ENCODE measurements at places on chromosomes 4 and X.

- no peak for DNase-seq
Observed at GRCh38 chr4:181308476-181309312, 934.5 kb upstream of the TENM3 start.

- DNase-seq: no peak
Observed at GRCh38 chrX:23372220-23372902, 37.7 kb downstream of the PTCHD1 start.

- DNase-seq: no peak
Observed at GRCh38 chr4:184705692-184706091, 28.2 kb downstream of the CENPU start.

DNA sequence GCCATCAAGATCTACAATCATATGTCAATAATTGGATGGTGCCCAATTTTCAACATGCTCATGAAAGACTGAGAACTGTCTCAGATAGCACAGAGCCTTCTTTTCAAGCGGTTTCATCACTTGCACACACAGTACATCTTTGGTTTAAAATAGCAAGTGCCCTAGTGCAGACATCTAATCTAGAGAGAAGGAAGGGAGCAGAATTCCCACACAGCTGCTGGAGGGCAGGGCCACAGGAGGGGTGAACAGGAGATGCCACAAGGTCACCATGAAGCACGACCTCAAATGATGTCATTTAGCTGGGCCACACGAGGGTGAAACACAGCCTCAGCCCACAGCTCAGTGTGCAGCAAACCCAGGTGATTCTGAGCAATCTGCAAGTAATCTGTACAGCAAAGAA, 24.3 kb downstream of the LEF1 start:
- DNase-seq: no peak

DNA sequence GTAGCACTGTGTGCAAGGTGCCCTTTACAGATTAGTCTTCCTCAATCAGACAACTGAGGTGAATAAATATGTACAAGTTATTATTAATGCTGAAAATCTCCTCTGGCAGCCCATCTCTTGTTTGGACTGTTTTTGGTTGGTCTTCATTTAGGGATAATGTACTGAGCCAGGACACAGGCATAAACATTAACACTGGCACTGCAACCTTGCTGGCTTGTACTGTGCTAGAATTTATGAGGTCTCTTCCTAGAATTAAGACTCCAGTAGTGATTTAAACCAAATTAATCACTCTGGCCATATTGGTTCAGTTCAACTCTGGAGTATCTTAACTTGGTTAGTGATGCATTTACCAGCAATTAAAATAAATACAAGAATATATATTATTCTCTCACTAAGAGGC, 244.7 kb upstream of the GK2 start:
- DNase-seq: no peak

GRCh38 chr4:37101182-37101581, 143.4 kb upstream of the NWD2 start:
- DNase-seq: no peak

GRCh38 chr4:113958766-113959538, 20.5 kb downstream of the ARSJ start:
- no peak for DNase-seq

DNA sequence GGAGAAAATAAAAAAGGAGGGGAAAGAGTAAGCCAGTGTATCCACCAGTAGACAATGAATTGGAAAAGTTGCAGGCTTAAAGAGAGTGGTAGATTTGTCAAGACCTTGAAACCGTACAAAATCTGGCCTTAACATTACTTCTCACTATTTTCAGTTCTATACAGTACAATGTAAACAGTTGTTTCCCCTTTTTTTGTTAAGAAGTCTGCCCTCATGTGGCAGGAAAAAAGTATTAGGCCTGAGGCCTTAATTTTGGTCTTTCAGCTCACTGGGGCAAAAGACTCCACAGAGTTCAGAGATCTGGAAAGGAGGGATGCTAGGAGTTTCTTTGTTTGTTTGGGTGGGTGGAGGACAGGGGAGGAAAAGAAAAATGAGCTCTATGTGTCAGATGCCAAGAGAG, 92.8 kb upstream of the CCDC160 start:
- DNase-seq: no peak

GRCh38 chr4:102567427-102567826, 66.3 kb downstream of the NFKB1 start:
- no peak for DNase-seq

DNA sequence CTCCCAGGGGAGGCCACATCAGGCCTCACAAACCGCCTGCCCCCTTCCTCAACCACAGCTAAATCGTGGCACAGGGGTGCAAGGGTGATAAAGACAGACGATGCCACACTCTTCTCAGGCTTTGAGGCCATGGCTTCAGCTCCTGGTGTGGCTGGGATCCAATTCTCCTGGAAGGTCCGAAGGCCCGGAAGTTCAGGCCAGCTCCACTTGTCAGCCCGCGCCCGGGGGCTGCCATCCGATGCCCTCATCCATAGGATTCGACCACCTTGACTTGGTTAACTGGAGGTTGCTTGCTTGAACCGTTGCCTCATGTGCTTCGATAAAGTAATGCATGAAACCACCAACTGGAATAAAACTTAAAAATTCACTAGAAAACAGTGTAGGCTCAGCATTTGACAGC, 8.2 kb downstream of the TEX13C start:
- no peak for DNase-seq

DNA sequence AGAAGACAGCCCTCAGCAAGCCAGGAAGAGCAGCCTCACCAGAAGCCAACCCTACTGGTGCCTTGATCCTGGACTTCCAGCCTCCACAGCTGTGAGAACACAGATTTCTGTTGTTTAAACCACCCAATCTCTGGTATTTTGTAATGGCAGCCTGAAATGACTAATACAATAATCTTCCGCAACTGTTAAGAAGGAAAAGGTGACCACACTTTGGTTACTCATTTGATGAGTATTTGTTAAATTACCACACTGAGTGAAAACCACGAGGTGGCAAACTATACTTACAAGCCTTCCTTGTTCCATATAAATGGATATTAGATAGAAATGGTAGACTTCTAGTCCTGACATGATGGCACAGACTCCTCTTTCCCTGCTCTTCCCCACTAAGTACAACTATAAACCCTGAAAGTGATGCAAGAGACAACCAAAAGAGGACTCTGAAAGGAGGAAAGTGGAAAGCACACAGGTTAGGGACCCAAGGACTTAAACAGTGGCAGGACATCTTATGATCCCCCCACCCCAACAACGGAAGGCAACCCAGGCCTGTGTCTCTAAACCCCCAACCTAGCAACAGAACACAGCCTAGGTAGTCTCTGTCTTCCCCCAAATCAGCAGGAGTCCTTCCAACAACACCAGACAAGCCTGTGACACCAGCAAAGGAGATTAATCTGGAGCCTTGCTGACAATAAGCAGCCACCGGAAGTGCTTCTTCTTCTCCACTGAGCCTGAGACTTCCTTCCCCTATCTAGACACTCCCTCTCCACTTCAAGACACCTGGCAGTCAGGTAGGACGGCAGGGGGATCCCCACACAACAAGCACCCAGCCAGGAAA, 12.3 kb downstream of the ZNF182 start:
- DNase-seq: no peak

- no peak for DNase-seq
Observed at GRCh38 chr4:77344784-77345183, 187.8 kb downstream of the CCNG2 start.

DNA sequence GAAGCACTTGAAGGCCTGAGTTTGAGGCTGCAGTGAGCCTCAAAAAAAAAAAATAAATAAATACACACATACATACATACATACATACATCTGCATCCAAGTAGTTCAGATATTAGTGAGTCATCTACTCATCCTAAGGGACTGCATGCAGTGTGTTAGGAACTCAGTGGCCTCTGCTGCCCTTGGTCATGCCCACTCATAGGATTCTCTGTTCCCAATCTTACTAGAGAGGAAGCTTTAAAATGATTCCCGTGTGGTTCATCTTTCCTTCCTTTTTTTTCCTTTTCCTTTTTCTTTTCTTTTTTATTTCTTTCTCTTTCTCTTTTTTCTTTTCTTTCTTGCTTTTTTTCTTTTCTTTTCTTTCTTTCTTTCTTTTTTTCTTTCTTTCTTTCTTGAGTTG, 10.9 kb upstream of the YIPF6 start:
- no peak for DNase-seq

All from glutamatergic neuron (in vitro differentiated cells).